NCI-H1694 (cell line): ENCODE measurements at places on chromosomes 13 and 19.

GRCh38 chr13:31556376-31556775, 182.9 kb upstream of the RXFP2 start:
- DNase-seq, result no peak

- no peak for DNase-seq
Measured at GRCh38 chr13:98432638-98433037, 144.3 kb downstream of the STK24 start.

DNA sequence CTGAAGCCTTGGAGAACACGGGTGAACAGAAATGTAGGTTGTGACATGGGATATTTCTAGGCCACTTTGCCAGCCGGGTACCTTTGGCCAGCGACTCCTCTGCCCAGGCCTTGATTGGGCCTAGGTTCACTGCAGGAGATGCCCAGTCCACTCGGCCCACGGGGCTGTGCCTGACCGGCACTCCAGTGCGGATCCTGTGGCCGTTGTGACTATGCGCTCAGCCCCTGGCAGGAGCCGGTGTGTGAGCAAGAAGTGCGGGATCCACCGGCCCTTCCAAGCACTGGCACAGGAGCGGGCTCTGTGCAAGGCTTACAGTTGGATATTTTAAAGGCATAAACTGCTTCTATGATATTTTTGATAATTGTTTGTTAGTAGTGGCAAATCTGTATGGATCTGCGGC, 1042.5 kb upstream of the PCDH9 start:
- no peak for DNase-seq

DNA sequence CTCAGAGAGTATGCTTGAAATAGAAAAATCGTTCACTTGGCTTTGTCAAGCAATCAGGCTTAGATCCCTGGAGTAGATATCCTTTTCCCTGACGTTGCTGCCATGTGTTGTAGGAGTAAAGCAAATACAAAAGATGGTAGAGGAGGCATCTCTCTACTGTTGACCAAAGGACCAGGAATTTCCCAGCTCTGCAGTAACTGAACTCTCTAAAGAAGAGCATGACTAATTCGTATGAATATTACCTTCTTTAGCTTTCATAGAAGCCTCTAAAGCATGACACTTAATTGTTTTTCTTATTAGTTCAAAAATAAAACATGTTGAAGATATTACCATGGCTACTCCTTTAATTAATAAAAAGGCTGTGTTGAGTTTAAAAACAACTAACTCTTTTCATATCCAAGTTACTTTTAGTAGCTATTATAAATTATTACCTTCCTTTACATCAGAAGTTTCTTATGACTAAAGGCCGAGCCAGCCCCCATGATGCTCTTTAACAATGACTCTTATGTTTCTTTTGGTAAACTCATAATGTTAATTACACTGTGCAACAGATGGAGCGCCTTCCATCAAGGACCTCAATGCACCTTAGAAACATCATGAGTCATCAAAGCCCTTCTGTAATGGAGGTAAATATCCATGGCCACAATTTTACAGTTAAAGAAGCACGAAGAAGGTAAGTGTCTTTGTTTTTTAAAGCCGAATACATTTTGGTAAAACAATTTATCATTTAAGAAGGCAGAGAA, 352.4 kb downstream of the KLF5 start:
- DNase-seq, result no peak

GRCh38 chr13:110229905-110230563, 76.9 kb downstream of the COL4A1 start:
- no peak for DNase-seq

- no peak for DNase-seq
Measured at GRCh38 chr19:13848798-13849676, 27.9 kb upstream of the NANOS3 start.

DNA sequence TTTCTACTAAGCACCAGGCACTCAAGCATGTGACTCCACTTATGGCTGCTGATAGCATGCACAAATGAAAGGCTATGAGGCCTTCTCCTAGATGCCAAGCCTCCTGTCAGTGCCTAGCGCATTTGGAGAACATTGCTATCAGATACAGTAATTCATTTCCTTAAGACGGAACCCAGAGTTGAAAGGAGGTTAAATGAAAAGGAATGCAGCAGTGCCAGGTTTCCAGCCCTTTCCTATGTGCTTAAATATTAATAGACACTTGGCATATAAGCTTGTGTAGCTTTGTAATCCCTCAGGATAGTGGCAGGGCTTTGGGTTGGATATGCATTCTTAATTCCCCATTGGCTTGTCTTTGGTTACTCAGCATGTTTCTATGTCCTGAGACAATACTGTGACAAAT, 140.1 kb upstream of the FRY start:
- DNase-seq, result no peak

GRCh38 chr19:49188626-49189200, 31.1 kb downstream of the TRPM4 start:
- DNase-seq, result no peak

- DNase-seq, result no peak
Measured at GRCh38 chr13:99135591-99135990, 65.1 kb upstream of the UBAC2 start.

GRCh38 chr19:8194528-8195267, 14.5 kb upstream of the CERS4 start:
- DNase-seq, result no peak

DNA sequence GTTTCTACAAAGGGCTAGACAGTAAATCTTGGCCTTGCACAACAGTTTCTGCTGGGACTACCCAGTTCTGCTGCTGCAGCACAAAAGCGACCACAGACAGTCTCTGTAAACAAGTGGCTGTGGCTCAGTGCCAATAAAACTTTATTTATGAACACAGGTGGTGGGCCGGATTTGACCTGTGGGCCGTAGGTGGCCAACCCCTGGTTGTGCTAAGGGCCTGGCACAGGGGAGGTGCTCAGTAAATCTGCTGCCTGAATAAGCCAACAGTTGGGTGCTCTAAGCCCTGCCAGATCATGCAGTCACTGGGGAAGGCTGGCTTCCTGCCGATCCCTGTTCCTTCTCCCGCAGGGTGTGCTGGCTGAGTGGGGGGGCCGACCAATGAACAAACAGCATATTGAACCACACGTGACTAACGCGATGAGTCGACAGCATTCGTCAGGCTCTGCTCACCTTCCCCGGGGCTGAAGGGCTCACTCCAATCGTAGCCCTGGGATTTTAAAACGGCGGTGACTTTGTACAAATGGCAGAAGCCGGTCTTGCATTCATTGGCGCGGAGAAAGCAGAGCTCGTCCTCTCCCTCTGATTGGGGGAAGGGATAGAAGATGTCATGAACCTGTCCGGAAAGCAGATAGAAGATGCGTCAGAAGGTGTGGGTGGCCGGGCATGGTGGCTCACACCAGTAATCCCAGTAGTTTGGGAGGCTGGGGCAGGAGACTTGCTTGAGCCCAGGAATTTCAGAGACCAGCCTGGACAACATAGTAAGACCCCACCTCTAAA, 24.3 kb upstream of the MYDGF start:
- peak; percentile 90 for DNase-seq

GRCh38 chr13:100584896-100585295, 3.7 kb downstream of the GGACT start:
- DNase-seq, result no peak

- peak; percentile 17 for DNase-seq
Measured at GRCh38 chr13:53068585-53069520, 40.2 kb downstream of the OLFM4 start.

DNA sequence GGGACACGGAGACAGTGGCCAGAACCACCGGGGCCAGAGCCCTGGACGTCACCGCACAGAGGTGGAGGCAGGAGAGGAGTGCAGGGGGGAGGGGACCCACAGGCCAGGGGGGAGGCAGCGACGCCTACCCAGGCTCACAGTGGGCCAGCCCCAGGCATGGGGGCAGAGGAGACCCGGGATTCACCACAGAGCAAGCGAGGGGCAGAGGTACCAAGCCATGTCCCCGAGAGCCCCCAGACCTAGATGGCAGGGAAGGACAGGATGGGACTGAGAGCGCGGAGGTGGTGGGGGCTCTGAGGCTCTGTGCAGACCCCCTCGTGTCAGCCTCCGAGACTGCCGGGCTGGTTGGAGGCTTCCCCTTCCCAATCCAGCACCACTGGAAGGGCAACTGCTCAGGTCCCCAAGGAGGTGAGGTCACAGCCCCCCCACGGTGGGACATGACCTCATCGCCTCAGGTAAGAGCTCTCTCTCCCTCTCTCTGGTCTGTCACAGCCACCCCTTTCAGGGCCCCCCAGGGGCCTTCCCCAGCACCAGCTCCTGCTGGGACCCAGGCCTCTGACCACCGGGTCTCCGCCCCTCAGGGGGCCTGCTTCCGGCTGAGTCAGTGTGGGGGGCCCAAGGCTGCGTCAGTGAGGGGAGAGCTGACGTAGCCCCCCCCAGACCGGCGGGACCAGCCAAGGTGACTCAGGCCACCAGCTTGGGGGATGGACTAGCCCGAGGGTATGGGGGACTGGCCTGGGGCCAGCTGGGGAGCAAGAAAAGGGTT, 2.2 kb upstream of the IL11 start:
- DNase-seq, result no peak

DNA sequence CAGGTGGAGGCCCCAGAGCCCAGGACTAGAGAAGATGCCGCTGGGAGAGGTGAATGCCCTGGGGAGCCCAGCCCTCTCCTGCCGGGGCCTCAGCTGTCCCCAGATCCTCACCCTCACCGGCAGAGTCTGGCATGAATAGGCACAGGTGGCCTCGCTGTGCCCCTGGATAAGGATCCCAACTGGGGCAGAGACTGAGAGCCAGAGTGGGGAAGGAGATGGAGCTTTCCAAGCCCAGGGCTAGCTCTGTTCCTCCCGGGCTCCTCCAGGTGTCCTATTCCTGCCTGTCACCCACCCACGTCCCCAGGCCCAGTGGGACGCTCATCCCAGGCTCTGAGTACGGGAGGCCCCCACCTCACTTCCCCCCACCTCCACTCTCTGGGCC, 16.5 kb downstream of the PRR36 start:
- DNase-seq, result no peak

GRCh38 chr13:45393941-45394570, 24.1 kb downstream of the SLC25A30 start:
- DNase-seq, result peak; percentile 15

DNA sequence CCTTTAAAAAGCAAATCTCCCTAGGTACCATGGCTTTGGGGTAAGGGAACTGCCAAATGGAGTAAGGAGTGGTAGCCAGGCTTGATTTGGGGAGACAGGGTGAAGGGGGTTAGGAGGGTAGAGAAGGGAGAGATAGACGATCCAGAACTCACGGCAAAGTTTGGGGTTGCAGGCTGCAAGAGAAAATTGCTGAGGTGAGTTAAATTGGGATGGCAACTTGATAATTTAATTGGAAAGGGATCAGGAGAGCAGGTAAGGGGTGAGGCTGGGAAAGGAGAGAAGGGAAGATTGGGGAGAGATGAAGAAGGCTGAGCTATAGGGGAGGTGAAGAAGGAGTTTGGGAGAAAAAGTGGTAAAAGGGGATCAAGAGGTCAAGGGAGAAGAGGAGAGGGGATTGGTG, 4.0 kb downstream of the IZUMO2 start:
- DNase-seq, result no peak

- no peak for DNase-seq
Measured at GRCh38 chr19:40639638-40639982, 38.4 kb downstream of the LTBP4 start.

- no peak for DNase-seq
Measured at GRCh38 chr19:6765738-6766356, 1.4 kb downstream of the SH2D3A start.

DNA sequence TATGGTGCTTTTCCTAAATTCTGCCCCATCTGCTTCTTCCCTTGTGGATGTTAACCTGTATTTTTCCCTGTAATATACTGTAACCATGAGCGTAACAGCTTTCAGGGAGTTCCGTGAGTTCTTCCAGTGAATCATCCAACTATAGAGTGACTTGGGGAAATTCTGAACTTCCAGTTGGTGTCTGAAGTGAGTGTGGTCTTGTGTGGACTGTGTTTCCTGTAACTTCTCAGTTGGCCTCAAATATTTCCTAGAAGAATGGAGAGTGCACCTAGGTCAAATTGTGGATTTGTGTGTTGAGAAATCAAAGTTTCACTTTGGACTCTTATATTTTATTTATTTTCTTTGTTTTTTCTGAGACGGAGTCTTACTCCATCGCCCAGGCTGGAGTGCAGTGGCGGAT, 11.0 kb upstream of the ZNF766 start:
- no peak for DNase-seq

GRCh38 chr13:97249093-97249795, 27.1 kb downstream of the MBNL2 start:
- DNase-seq, result no peak

DNA sequence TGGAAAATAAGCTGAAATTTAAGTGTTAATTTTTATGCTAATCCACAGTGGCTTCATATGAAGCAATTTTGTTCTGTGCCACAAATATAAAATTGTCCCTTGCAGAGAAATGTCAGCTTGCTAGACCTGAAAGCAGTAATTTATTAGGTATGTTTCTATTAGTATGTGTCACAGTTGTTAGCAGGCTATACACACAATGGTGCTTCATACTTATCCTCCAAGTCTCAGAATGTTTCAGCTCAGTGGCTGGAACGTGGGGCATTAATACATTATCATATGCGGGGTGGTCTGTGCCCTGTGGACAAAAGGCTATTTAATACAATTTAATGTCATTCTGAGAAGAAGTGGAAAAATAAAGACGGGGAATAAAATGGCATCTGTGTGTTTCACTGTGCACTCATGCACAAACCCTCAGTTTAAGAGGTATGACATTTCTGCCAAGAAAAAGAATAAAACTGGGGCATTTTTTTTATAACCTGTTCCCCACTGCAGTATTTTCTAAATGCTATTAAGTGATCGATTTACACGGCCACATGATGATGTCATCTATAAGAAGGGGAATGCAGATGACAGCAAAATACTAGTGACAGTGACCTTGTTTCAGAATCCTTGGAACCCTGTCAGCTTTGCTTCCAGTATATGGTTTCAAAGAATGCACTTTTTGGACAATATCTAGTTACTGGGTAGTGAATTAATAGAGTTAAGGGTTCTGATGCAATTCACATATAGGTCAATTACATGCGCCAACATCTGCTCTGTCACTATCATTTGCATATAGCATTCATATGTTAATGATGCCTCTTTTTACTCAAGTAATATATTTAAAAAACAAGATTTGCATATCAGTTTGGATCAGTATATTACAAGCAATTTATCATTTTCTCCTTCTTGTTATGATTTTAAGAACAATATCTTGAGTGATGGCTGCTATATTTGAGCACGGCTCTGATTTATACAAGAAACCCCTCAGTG, 21.2 kb upstream of the ZNF536 start:
- no peak for DNase-seq
